NCI-H1417 treated with DMSO at 0.1 percent for 48 hours (cell line): ENCODE measurements at places on chromosomes 1 and 21.

- no peak for DNase-seq
Measured at GRCh38 chr1:25672763-25673409, 56.3 kb downstream of the MAN1C1 start.

DNA sequence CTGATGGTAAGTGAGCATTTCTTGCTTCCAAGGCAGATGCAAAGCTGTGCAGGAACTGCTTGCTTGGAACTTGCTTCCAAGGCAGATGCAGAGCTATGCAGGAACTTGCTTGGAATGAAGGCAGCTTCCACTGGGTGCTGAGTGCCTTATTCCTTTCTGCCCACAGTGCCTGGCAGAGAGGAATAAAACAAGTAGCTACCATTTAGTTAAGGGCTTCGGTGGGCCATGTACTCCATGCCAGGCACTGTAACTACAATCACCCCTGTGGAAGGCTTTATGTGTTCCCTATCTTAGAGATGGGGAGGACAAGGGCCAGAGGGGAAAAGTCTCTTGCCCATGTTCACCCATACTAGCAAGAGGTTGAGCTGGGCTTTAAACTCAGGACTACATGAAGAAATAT lies 8.3 kb downstream of the MROH7 start:
- DNase-seq, result no peak

GRCh38 chr1:15838721-15839120 lies 8.8 kb upstream of the SPEN start:
- no peak for DNase-seq

DNA sequence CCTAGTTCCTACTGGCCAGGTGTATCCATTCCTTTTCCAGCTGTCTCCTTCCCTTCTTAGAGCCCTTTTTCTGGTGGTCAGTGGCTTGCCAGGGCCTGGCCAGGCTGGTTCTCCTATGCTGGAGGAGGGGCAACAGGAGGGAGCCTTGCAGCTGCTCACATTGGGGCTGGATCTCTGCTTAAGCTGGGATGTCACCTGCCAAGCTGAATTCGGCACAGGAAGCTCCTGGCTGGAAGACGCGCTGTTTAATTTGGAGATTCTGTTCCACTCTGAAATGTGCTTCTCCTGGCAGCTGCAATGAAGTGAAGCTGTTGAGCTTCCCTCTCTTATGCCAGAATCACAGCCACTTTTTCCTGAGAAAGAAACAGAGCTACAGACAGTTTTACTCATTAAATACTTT lies 56.0 kb upstream of the POU3F1 start:
- no peak for DNase-seq
